ENCODE measurements at places on chromosomes 6 and 20.

DNA sequence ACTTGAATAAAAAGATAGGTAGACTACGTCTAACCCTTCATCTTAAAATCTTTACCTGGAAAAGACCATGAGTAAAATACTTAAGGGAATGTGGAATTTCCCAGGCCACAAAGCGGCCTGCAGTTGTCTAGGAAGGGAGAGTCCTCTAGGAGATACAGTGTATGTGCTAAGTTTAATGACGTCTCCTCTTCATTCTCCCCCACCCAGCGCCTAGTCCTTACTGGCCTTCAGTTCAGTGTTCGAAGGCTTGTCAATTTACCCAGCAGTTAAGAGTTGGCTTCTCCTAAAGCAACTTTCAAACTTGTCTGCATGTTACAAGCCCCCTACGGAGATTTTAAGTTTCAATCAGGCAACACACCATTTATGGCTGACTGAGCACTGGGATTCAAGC lies 35.2 kb downstream of the HFE start:
- DNase-seq, result no peak

GRCh38 chr6:161181121-161181520 lies 92.7 kb downstream of the AGPAT4 start:
- DNase-seq, result no peak

GRCh38 chr20:53129563-53129962 lies 157.4 kb downstream of the TSHZ2 start:
- no peak for DNase-seq

- no peak for DNase-seq
Measured at GRCh38 chr6:131628726-131629125, 684 bp upstream of the MED23 start.

DNA sequence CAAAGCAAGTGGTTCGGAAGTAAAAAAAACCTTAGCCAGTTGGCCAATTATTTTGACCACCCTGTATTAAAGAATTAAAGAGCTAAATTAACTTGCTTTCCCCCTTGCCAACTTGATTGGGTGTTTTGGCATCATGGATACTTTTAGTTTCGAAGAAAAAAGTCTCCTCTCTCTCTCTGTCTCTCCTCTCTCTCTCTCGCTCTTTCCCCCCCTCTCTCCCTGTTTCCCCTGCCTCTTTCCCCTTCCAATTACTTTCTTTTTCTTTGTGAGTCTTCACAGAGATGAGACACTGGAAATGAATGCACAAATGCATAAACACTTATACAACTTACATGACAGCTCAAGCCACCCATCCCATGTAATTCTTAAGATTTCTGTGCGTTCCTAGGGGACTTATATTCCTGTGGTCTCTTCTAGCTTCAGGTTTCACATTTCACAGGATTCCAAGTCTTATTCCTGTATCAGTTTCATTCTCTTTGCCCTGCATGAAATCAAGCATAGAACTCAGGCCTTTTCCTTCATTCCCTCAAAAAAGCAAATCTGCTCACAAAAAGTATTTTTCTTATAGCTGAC lies 32.9 kb upstream of the EYA4 start:
- DNase-seq, result no peak

GRCh38 chr20:38927902-38928578 lies 1.8 kb downstream of the FAM83D start:
- DNase-seq, result peak; percentile 57

- peak; percentile 69 for DNase-seq
Measured at GRCh38 chr6:52328303-52328662, 33.7 kb upstream of the PAQR8 start.

- DNase-seq, result no peak
Measured at GRCh38 chr6:91691449-91691848, 1104.6 kb upstream of the MAP3K7 start.

DNA sequence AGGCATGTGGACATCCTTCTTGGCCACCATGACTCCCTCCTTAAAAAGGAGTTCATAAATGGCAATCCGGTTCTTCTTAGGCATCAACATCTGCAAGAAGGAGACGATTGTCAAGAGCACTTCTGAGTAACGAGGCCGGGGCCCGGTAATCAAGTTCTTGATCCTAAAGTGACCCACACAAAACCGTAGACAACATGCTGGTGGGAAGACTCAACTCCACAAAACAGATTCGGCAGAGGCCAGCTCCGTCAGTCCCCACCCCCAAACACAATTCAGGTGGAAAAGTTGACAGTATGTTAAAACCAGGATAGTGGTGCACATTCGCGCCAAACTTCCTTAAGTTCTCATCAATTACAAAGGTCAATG lies 754 bp downstream of the RPS10 start:
- no peak for DNase-seq

- DNase-seq, result peak; percentile 28
Measured at GRCh38 chr6:120826253-120826652, 508.0 kb downstream of the TBC1D32 start.

- DNase-seq, result no peak
Measured at GRCh38 chr6:53912661-53913060, 117.9 kb downstream of the LRRC1 start.

- peak; percentile 97 for DNase-seq
Measured at GRCh38 chr6:136550330-136551071, at the start of gene MAP7. Gene MAP7, minus strand, starts transcription at chr6:136550422. Its CDS starts 14 bp downstream, at chr6:136550408.

DNA sequence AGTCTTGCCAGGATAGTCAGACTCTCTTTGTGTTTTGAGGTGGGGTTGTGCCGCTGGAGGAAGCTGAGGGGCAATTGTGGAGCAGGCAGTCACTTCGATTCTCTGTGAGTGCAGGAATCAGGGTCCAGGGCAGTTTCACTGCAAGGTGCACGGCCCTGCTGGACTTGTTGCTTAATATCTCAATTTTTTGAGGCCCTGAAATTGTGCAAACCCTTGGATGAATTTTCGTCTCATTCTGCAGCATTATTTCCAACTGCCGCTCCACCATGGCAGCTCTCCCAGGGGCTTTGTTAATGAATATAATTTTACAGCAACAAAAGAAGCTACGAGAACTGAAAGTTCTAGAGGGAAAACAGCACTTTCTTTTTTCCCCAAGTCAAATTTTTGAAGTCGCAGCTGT lies 531.9 kb downstream of the QKI start:
- no peak for DNase-seq

DNA sequence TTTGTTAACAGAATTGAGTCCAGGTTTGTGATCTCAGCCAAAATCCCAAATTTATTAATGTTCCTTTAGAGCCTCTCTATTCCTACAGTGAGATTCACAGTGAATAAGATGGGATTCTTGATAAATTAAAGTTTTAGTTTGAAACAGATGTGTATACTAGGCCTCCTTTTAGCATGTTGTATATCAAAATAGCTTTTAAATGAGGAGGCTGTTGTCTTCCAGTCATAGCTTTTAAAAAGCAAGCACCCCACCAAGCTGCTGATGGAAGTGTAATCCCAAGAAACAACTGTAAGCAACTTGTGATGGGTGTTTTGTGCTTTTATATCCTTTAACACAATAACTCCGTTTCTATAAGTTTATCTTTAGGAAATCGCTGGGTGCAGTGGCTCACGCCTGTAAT lies 7.0 kb downstream of the GTF2H5 start:
- no peak for DNase-seq

GRCh38 chr6:71228461-71229041 lies 60.1 kb upstream of the OGFRL1 start:
- no peak for DNase-seq

DNA sequence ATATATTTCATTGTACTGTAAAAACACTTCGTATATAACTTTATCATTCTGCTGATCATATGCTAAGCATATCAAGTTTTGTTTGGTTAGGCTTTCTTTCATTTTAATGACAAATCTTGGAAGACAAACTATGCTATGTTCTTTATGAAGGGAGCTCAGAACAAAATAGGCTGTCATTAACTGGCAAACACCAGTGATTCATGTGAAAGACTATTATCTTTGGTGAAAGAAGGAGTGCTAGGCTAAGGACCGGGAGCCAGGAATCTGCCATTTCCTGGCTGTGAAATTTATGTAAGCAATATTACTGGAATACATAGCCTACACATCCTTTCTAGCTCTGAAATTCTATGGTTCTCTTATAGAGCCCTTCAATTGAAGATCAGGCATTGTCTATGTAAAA lies 136.2 kb upstream of the CCN2 start:
- no peak for DNase-seq

DNA sequence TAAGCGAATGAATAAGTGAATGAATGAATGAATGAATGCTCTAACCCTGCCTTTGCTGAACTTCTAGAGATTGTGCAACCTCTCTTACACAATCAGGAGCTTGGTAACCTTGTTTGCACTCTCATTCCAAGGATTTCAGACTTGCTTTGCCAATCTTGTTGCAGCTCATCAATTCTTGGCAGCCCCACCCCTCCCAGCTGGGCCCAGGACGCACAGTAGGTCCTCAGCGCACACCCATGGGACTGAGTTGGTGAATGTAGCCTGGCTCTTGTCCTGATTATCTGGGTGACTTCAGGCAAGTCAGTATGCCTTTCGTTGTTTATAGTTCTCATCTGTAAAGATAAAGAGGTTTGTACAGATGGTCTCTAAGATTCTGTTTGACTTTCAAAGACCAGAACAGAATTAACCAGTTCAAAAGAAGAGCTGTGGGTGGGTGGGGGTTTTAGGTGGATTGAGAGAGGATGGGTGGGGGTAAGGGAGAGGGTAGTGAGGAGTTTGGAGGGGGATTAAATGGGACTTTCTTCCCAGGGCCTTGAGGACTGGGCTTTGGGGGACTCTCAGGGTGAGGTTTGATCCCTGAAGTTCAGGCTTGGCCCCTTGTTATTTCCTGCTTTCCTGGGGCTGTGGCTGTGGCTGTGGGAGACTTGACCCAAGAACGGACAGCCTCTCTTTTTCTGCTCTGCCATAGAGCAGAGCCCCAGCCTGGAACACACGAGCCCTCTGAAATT lies 33.2 kb downstream of the VEGFA start:
- DNase-seq, result no peak

GRCh38 chr20:22794200-22794599 lies 209.8 kb upstream of the FOXA2 start:
- DNase-seq, result no peak
